ENCODE measurements at places on chromosomes 3 and 15.

- DNase-seq = no peak
Observed at GRCh38 chr15:67142767-67143100, 77.3 kb downstream of the SMAD3 start.

- no peak for DNase-seq
Observed at GRCh38 chr3:132205609-132206008, 111.6 kb upstream of the ACP3 start.

GRCh38 chr3:28504976-28505375 lies 156.4 kb upstream of the AZI2 start:
- no peak for DNase-seq

GRCh38 chr15:90869601-90870353 lies 1.4 kb downstream of the FURIN start:
- no peak for DNase-seq

GRCh38 chr15:70763950-70764730 lies 782 bp upstream of the UACA start:
- DNase-seq = no peak

Measured in NCI-H748 treated with DMSO at 0.1 percent for 48 hours (cell line).